ENCODE measurements at places on chromosomes 4 and X.

GRCh38 chr4:15649914-15650545, 5.1 kb downstream of the FBXL5 start:
- no peak for DNase-seq

GRCh38 chr4:30518211-30518610, 202.0 kb upstream of the PCDH7 start:
- DNase-seq, result no peak

- no peak for DNase-seq
These were observed 1.9 kb downstream of the FAM114A1 start for GRCh38 chr4:38869511-38869910.

DNA sequence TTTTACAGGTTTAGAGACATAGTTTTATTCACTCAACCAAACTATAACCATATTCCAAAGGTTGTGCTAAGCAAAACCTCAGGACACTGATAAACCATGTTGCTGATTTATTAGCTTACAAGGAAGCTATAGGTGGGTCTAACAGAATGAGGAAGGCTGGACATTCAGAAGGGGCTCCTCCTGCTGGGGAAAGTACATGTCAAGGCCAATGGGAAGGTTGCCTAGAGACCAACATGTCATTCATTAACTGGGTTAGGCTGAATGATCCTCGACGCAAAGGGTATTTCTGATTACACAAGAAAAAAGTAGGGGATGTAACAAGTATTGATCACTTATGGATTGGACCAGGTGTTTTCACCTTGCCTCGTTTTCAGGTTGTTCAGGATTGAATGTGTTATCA, 30.3 kb downstream of the SLC10A6 start:
- no peak for DNase-seq

DNA sequence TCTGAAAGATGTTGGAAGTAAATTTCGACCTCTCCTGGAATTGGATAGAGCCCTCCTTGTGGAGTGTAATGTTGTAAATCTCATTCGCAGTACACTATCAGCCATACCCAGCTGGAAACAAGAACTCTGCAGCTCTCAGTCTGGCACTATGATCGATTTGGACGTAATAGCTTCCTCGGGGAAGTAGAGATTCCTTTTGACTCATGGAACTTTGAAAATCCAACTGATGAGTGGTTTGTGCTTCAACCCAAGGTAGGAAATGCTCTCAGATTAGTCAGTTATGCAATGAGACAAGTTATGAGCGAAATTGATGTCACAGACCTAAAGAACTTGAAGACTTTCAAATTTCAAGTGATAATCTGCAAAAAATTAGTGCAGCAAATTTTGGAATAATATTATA, 103.9 kb downstream of the SYTL5 start:
- DNase-seq, result no peak

- DNase-seq, result no peak
These were observed 71.4 kb downstream of the INTS6L start for GRCh38 chrX:135591871-135592270.

DNA sequence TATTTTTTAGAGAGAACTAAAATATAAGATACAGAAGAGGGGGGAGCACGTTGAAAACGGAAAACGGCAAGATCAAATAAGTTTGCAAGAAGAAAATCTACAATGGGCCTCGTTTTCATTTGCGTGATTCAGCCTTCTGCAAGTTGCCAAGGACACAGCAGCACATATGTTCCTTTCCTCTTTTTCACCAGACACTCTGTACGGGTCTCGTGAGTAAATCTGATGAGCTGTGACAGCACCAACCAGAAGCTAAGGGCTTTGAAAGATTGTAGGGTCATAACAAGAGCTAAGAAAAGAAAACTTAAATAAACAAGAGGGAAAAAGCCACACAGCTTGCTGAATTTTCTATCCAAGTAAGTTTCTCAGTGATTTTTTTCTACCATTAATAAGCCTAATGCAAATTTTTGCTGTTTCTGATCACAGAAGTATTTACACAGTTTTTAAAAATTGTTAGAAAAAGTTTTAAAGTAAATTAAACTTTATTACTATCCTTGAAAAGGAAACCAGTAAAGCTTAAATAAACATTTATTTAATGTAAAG, 63.4 kb downstream of the SCML2 start:
- no peak for DNase-seq

DNA sequence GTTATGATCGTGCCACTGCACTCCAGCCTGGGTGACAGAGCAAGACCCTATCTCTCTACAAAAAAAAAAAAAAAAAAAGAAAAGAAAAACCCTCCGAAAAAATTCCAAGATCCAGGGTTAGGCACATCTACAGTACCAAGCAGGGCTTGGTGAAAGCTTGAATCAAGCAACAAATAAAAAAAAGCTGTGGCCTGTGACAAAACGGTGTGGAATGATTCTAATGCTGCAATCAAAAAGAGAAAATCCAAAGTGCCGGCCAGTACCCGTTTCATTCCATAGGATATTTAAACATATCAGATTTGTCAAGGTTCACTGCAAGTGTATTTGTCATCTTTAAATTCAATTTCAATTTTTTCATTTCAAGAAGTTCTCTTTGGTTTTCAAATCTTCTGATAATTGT, 20.5 kb downstream of the RWDD4 start:
- no peak for DNase-seq

DNA sequence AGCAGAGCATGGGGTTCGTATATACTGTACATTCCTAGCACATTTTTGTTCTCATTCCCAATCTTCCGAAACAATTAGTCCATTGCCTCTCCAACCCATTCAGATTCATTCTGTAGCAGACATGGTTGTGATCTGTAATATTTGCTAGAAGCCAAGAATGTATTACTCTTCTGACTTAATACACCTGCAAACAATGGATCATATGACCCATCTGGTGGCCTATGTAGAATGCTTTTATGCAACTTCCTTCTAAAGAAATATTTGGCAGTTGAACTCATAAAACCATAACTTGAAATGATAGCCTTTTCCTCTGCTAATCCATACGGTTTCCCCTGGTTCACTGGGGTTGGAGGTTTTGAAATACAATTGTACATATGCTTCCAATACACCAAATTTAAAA, 32.8 kb upstream of the SGMS2 start:
- DNase-seq, result no peak

DNA sequence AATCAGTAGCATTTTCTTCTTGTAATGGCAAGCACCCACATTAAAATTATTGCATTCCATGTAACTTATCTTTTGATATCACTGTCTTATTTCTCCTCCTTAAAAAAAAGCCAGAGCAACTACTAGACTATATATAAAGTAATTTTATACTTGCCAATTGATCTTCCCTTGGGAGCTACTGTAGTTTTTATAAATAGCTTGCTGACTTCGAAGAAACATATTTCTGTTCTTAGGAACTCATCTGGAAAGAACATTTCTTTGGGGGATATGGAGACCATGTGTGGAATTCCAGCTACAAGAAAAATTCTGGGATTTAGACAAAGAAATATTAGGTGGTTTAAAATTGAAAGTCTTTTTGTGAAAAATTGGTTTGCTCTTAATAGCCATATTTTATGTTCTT, 94.9 kb downstream of the BMPR1B start:
- no peak for DNase-seq

- no peak for DNase-seq
These were observed 37.6 kb downstream of the PGRMC2 start for GRCh38 chr4:128249787-128250668.

DNA sequence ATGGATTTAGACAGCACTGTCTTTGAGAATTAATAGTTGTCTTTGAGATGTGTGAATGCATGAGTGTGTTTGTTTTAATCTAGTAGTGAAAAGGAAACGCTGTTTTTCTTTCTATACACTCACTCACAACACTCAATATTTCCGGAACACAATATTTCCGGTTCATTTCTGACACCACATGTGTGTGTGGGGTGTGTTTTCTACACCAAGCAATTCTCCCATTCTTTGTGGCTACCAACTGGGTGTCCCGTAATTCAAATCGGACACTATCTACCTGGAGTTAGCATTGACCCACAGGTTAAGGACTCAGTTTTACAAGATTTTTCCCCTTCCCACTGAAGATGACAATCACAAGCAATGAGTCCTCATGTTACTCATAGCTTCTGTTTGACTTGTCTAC, 113.9 kb downstream of the SNCA start:
- DNase-seq, result no peak

DNA sequence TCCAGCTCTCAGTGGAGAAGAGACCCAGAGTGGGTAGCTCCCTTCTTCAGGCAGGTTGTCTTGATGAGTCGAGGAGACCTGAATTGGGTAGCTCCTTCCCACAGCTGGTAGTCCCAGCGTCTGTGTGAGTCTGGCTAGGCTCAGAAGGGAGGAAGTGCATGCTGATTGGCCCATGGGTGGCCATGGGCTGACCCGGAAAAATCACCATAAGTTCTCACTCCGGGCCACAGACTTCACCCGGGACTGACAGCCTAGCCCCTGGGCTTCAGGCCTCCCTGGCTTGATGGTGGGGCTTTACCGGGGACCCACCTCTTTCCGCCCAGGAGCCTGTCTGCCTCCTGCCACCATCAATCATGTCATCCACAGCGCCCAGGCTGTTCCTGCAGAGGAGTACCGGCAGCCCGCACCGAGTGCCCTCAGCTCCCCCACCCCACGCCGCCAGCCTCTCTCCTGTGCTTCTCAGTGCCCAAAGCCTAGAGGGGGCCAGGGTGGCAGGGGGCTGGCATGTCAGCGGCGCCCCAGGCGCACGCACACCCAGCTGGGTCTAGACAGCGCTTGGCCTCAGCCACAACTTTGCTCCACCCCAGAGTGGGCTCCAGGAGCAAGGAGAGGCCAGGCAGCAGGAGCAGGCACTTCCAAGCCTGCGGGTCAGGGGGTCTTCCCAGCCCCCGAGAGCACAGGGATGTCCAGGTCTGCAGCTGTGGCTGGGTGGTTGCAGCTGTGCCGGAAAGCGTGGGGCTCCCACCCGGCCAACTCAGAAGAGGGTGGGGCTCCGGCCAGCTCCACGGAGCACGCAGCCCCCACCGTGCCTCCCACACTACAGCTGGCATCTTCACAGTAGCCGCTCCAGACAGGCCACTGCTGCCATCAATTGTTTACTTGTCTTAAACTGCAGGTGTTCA, 16.1 kb upstream of the SAT1 start:
- no peak for DNase-seq

DNA sequence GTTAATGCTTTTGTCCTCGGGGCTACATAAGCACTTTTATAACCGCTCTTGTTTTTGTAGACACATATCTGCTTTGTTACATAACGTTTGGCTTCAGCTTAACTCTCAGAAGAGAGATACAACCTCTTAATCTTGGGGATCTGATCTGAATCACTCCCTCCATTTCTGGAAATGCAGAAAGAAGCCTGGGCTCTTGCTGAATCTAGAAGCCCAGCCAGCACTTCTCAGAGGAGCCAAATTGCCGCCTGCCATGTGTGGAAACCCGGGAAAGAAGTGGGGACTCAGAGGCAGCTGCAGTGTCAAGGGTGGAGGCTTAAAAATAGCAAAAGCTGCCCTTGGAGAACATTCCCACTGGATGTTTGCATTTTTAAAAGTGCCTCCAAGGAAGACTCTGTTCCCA, 69.3 kb upstream of the LDB2 start:
- DNase-seq, result no peak

- DNase-seq, result no peak
These were observed 22.5 kb upstream of the GLRA2 start for GRCh38 chrX:14506866-14507265.

DNA sequence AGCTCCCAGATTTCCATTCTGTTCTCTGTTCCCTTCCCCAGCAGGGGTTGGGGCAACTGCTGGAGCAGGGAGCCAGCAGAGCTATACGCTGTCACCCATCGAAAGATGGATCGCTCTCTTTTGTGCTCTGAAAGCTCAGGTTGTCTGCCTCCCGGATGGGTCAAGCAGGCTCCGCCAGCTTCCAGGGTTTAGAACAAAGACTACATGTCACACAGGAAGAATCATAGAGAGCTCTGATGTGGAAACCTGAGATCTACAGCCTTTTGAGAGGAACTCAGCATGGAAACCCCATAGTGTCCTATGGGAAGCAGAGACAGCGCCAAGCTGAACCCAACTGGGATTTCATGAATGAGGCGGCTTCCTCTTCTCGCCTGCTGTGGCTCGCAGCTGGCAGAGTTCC, 205.4 kb downstream of the HS3ST1 start:
- DNase-seq, result no peak

DNA sequence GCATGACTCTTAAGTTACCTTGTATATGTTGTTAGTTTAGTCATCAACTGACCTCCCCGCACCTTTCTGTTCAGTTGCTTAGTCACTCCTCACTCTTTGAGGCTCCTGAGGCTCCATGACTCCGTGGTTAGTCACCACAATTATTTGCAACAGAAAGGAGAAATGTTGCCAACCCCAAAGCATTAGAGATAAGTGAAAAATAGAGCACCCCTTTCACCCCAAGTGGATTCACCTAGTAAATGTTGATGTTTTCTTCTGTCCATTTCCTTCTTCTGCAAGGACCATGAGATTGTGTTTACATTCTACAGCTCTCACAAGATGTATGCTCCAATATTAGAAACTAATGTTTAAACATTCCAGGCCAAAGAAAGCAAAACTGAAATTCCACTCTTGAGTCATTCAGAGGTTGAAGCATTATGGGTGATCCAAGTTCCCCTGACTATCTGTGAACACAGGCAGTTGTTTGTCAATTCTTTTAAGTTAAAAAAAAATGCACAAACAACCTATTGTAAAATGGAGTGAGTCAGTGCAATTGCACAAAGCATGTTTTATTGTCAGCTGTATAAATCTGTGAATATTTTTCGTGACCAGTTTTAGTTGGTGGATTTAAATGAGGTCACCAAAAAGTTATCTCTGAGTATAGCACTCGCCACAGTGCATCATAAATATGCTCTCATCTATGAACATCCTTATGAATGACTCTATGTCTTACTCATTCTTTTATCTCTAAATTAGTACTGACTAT, 552.4 kb upstream of the MAGEB2 start:
- no peak for DNase-seq

GRCh38 chr4:123856689-123857545, 460.3 kb downstream of the SPRY1 start:
- no peak for DNase-seq

- DNase-seq, result no peak
These were observed 64.2 kb upstream of the MAP3K15 start for GRCh38 chrX:19579485-19579884.

DNA sequence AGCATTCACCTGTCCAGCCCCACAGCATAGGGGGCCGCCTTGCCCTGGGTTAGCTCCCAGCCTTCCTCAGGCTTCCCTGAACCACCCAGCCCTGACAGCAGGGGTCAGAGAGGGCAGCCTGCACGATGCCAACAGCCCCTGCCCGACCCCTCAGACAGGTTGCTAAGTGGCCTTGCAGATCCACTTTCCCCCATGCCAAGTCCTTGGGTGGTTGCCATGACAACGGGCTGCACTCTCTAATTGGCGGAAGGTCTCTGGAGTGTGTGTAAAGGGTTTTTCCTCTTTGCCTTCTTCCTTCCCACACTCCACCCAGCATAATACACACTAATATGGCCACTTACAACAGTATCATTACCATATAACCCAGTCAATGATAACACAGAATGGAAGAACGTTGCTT, 99.6 kb upstream of the AFAP1 start:
- no peak for DNase-seq

Measured in stimulated activated CD4-positive, alpha-beta T cell treated with anti-CD3 and anti-CD28 coated beads, Interleukin-15, amount 100 ng/mL, for 1 hour (primary cell).